ENCODE measurements at places on chromosomes 16 and 17.

- DNase-seq: no peak
Measured at GRCh38 chr16:86714166-86714565, 135.8 kb downstream of the FOXL1 start.

- no peak for DNase-seq
Measured at GRCh38 chr17:21209511-21210175, 4.3 kb downstream of the TMEM11 start.

- no peak for DNase-seq
Measured at GRCh38 chr16:73304008-73304774, 256.3 kb upstream of the ZFHX3 start.

DNA sequence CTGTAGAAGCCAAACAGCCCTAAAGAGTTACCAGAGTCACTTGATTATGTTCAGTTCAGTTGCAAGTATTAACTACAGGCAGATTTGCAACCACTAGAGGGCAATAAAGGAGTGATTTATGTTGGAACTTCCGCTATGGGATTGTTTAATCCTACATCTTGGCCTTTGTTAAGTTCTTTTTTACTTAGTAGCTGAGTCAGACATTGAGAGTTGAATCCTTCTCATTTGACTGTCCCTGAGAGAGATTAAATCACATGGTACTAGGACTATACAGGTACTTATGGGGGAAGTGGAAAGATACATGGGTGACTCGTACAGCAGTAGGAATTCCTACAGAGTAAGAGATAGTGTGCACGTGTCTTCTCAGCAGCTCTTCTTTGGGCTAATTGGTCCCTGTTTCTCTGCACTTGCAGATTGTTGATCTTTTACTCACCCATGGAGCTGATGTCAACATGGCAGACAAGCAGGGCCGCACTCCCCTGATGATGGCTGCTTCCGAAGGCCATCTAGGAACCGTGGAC lies 40.3 kb downstream of the CYB561 start:
- no peak for DNase-seq

- DNase-seq: no peak
Measured at GRCh38 chr16:29698484-29699323, 19.7 kb downstream of the QPRT start.
